ENCODE measurements at places on chromosomes 6 and 20.

- no peak for DNase-seq
These were observed 649.7 kb upstream of the GJE1 start for GRCh38 chr6:141482796-141483597.

DNA sequence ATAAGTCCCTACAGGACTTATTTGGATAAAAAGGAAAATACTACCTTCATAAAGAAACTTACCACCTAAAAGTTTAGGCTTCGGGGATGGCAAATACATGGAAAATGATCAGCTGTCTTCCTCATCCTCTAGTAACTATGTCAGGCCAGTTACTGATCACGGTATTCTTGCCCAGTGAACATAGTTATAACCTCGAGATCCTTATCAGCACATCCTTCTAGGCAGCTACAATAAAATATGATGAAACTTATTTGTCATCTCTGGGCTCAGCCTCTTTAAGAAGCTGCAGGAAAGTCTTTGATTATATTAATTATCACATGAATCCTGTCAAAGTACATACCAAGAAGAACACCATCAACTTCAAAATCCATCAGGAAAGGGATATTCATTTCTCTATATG lies 41.8 kb downstream of the SF3B5 start:
- no peak for DNase-seq

- no peak for DNase-seq
These were observed 31.0 kb downstream of the TRERF1 start for GRCh38 chr6:42420741-42421140.

- no peak for DNase-seq
These were observed 25.5 kb downstream of the EYA2 start for GRCh38 chr20:46920114-46920513.

DNA sequence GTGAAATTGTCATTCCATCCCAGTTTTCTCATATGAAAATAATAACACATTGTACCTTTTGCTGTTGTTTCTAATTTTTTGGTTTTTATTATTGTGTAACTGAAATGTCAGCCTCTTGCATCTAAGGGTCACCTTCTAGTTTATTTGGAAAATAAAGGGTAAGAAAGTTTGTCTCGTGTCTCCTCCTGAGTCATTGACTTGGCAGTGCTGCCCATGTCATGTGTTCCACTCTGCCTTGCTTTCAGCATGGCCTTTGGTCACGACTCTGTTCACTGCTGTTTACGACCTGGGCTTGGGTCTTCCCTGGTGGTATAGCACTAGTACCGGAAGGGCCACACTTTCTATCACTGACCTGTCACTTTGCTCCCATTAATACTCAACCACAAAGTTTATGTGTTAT lies 171.4 kb upstream of the RSPO3 start:
- DNase-seq = no peak

- no peak for DNase-seq
These were observed 4.5 kb downstream of the NRN1 start for GRCh38 chr6:6002005-6002847.

DNA sequence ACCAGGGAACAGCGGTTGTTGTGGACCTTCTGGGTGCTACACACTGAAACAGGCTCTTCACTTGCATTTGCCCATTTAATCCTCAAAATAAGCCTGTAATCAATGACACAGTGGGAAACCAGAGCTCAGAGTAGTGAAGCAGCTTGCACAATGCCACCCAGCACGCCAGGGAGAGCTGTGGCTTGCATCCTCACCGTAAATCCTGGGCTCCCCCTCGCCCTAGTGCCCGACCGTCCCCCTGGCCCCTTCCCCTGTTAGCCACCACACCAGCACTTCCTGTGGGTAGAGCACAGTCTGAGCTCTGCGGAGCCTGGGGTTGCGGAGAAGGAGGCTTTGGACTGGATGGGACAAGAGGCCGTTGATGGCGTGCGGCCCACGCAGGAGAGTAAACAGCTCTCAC lies 14.5 kb downstream of the VSTM2L start:
- no peak for DNase-seq

DNA sequence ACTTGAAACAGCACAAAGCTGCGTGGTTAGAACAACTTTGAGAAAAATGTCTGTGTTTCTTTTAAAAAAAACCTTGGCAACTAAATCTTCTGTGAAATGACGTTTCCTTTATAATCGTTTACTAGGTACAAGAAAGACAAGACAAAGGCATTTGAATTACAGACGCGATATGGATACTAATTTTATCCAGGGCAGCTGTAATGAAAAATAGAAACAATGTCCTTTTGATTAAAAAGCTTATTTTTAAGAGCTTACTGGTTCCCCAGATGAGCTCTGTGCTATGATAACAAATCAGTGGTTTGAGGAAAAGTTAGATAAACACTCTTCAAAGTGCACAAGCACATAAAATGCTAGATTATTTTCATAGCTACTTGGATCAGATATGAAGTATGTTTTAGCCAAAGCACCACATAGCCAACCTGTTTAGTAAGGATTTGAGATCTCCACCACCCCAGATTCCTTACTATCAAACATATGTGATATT lies 1.6 kb upstream of the SYNCRIP start:
- DNase-seq = no peak

GRCh38 chr6:108560463-108561308 lies at the start of gene FOXO3:
Gene FOXO3, plus strand, starts transcription at chr6:108560917. Its CDS starts 292 bp downstream, at chr6:108561209.
- no peak for DNase-seq
